ENCODE measurements at places on chromosomes 7 and 10.

- no peak for DNase-seq
These were observed 1.1 kb downstream of the GRB10 start for GRCh38 chr7:50781381-50782293.

- peak; percentile 62 for DNase-seq
These were observed 10.9 kb upstream of the SP8 start for GRCh38 chr7:20797462-20798080.

DNA sequence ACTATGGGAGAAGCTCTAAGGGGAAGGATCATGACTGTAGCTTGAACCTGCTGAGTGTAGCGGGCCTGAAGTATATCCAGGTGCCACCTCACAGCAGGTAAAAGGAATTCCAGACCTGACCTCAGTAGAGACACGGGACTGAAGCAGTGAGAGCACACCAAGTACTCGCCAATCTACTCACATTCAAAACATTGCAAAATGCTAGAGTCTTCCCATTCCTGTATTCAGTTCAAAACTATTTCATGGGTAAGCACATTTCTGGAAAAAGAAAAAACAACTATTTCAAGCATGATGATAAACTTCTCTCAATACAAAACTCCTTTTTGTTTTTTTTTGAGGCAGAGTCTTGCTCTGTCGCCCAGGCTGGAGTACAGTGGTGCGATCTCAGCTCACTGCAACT, 121.9 kb upstream of the AUTS2 start:
- DNase-seq = no peak

GRCh38 chr10:78222096-78222790, 188.6 kb downstream of the RPS24 start:
- DNase-seq = no peak

- no peak for DNase-seq
These were observed 38.0 kb downstream of the ZCCHC24 start for GRCh38 chr10:79407423-79407796.

DNA sequence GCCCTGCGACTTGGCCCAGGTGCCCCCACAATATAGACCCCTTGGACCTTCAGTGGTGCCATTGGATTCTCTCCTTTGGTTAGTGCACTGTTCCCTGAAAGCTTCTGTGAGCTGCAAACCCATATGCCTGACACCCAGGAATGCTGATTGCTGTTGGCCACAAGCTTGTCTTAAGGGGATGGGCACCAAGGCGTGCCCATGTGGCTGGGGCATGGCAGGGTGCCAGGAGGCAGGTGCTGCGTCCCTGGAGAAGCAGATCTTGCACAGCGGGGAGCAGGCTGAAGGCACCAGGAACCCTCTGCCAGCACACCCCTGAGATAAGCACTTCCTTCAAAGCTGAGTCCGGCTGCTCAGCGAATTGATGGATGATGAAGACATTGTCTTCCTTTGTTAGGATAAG, 411.8 kb downstream of the SDK1 start:
- DNase-seq = no peak

DNA sequence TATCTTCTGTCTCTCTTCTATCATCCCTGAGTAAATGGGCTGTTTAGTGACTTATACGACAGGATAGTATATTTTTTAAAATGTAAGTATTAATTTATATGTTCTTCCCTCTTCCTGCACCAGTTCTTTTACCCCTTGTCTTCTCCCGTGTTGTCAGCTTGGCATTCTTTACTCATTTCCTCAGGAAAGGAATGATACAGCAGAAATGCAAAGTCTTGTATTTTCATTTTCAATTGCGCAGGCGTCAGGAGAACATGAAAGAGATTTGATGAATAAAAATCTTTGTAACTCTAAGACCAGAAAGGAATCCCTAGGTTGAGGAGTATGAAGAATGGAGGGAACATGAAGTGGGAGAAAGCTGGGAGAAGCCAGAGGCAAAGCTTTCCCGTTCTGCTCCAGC, 18.8 kb upstream of the VPS41 start:
- no peak for DNase-seq

DNA sequence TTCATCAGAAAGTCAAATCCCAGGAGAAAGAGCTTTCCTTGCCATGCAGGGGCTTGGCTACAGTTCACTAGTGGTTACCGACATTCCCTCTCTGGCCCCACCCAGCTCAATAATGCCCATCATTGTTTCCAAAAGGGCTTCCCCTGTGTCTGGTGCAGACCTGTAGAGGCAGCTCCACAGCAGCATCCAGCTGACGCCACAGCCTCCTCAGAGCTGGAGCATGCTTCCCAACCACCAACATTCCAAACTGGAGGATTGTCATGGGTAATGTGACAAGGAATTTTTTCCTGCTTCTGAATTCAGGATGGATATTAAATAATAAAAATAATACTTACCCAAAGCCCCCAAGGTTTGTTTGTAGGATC, 77.4 kb downstream of the ZNF365 start:
- DNase-seq = no peak

GRCh38 chr7:104240401-104240800, 32.6 kb upstream of the ORC5 start:
- no peak for DNase-seq

DNA sequence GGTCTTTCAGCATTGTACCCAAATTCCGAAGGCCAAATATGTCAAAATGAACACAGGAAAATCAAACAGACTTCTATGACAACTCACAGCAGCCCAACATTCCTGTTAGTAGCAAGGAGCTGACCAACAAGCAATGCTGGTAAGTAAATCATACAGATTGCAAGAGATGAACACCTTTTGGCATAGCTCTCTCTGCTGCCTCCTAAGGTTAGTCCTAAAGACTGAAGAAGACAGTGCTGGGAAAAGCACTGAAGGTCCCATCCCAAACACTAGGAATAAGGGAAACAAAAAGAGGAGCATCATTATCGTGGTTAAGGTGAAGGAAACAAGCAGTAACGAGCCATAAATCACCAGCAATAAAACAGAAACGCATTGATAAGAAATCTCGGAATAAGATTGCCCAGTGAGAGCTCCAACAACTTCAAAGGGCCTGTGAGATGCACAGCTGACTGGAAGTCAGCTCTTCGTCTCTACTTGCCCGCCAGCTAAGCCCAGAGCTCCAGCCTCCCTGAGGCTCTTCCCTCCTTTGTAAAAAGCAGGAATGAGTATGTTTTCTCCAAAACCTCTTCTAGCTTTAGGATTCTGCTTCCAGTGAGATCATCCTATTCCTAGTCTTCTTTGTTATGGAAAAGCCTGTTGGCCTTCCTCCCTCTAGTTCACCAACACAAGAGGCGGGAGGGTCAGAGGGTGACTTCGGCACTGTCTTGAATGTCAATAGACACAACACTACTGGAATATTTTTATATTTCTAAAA, 15.3 kb downstream of the NUDT5 start:
- DNase-seq = no peak

DNA sequence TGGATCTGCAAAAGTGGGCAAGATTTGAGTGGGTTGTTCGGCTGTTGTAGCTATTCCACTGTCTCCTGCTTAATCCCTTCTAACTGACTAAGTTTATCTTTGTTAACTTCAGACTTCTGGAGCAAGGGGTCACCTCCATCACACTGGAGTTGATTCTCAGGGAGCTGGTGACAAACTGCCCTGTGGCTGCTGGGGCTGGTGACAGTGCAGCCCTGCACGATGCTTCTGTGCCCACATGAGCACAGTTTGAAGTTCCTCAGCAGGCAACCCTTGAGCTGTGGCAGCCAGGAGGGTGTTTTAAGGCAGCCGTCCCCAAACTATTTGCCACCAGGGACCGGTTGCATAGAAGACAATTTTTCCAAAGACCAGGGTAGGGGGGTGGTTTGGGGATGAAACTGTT, 40.5 kb downstream of the ADRB1 start:
- DNase-seq = no peak

DNA sequence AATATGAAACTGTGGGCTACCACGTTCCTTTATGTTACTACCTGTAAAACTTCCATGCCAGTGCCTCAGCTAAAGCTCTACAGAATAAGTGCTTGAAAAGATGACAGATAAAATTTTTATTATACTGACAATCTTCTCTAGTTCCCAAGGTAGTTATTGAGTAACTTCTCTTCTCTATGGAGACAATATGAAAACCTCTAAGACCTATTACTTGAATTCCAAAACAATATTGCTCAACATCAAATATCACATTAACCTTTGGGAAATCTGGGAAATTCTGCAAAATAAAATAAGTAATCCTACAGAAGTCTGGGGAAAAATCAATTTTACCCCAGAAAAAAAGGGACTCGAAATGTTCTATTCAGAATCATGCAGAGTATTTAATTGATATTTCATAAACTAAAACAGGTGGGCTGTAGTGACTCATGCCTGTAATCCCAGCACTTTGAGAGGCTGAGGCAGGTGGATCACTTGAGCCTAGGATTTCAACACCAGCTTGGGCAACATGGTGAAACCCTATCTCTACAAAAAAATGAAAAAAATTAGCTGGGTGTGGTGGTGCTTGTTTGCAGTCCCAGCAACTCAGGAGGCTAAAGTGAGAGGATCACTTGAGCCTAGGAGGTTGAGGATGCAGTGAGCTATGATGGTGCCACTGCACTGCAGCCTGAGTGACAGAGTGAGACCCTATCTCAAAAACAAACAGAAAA, 23.8 kb upstream of the ANK3 start:
- no peak for DNase-seq

GRCh38 chr7:44145479-44145968, 4.4 kb upstream of the MYL7 start:
- no peak for DNase-seq

- no peak for DNase-seq
These were observed 63.1 kb upstream of the STEAP1B start for GRCh38 chr7:22563032-22563501.

DNA sequence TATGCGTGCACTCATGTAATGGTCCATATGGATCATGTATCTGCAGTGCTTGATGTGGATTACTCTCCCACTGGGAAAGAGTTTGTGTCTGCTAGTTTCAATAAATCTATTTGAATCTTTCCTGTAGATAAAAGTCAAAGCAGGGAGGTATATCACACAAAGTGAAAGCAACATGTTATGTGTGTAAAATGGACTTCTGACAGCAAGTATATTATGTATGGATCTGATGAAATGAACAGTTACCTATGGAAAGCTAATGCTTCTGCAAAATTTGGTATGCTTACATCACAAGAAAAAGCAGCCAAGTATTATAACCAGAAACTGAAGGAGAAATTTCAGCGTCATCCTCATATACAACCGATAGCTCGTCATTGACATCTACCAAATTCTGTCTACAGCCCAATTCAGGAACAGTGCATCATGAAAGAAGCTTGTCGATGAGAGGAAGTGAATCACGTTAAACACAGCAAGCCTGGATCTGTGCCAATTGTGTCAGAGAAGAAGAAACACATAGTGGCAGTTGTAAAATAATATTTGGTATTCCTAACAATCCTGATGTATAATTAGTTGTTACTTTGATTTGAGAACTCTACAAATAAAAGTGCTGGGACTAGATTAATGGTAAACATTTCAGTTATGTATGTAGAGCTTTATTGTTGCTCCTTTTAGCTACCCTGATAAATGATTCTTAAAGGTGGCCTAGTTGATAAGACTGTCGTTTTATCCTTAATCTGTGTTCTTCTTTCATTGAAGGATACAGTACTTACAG, 14.2 kb upstream of the SYPL1 start:
- DNase-seq = peak; percentile 27

DNA sequence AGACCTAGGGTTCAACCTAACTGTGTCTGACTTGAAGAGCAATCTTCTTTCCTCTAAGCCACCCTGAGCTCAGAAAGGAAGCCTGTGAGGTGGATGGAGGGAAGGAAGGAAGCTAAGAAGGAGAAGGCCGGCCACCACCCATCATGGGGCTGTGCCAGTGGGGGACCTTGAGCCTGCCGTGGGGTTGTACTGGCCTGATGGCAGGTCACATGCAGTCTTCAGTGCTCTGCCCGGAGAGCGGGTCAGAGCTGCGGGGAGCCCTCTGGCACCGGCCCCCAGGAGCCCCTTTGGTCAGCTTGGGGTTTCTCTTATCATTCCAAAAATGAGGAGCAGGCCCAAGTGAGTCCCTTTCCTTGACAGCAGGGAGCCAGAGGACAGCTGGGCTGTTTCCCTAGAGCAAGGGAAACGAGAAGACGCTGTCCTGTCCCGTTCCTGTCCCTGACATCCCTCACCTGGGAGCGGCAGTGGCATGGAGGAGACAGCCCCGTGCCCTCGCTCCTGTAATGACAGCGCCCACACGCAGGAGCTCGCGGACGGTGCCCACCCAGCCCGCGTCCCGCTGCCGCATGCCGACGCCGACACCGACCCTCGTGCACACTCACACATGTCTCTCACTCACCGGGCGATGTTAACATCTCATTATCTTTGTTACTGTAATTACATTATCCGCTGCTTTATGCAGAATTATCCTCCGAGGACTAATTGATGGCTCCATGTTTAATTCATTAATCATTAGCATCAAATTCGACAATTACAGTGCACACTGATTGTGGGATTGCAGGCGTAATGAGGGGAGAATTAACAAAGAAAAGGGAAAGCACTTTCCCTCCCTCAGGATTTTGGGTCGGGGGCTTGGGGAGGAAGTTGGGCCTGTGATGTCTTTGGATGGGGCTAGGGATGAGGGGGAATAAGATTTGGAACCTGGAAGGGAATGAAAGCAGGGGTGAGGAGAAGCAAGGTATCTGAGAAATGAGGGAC, 31.3 kb downstream of the GBX1 start:
- DNase-seq = no peak

DNA sequence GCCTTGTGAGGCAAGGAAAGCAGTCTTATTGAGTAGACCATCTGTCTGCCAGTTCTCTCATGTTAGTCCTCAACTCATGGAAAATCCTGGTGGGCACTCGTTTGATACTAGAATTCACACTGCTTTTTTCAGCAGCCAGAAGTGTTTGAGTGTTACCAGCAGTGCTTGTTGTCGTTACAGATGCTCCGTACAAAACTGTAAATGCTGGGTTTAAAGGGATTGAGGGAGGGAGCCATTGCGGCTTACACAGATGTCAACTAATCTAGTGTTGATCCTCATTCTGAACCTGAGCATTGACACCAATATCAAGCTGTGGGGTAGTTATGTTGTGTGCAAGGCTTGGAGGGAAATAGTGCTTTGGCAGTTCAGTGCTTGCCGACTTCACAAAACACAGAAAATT, 348.6 kb downstream of the AUTS2 start:
- no peak for DNase-seq

- no peak for DNase-seq
These were observed 54.2 kb upstream of the SVIL start for GRCh38 chr10:29689001-29689400.

Measured in NCI-H1417 treated with DMSO at 0.1 percent for 48 hours (cell line).